ENCODE measurements at places on chromosomes 3 and 15.
A peak's percentile ranks its signal among the peaks of the same experiment; 100 is the strongest.

DNA sequence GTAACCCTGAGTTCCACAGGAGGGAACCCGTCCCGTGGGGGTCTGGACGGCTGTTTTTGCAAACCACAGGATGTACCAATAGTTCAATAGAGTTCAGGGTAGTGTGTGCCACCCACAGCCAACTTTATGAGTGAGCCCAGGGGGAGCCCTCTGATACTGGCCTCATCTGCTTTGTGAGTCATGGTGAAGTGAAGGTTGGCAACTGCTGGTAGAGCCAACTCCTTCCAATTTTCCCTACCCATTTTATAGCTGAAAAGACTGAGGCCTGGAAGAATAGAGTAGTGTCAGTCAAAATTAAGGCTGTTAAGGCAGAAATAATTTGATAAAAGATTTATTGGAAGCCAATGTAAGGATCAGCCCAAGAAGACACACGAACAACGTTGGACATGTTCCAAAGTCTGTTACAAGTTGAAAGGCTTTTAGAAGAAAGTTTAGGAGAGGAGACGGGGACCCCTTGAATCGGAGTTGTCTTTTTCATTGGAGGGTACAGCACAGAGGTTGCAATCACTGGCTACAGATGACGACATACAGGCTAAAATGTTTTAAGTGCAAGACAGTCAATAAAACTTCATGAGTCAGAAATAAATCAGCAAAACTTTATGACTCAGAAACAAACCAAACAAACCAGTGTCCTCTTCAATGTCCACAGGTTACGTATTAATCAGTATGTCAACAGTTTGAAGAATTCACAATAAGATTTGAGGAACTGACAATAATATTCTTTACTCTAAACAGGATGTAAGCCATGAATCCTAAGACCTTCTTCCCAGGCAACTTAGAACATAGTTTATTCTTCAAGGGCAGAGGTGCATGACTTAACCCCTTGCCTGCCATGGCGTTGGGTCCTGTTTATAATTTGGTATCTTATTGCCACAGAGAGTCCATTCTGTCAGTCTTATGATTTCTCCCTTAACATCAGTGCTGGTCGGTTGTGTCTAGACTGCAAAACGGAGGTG lies 62.9 kb upstream of the NR2E3 start:
- DNase-seq, result no peak

DNA sequence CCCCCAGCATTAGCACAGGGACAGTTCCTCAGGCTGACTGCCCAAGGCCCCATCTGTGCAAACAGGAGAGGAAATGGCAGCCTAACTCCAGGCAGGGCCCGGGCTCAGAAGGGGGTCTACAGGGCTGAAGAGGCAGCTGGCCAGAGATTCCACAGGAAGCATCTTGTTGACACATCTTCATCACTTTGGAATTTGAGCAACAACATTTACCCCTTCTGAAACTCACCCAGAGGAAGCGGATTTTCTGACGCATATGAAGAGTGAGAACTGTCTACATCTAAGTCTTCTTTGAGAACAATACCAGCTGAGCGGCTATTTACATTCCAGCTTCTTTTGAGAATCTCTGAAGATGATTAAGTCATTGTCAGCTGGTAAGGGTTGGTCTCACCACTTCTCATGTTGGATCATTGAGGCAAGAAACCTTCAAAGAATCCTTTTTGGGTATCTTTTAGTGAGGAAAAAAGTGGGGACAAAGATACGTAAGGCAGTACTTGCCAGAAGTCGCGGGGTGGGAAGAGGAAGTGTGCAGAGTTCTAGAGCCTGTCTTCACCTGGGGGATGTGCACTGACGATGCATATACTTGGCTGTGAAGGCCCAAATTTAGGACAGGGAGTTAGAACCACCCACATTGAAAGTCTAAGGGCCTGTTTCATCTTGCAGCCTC lies 25.4 kb upstream of the SRP14 start:
- DNase-seq, result no peak

DNA sequence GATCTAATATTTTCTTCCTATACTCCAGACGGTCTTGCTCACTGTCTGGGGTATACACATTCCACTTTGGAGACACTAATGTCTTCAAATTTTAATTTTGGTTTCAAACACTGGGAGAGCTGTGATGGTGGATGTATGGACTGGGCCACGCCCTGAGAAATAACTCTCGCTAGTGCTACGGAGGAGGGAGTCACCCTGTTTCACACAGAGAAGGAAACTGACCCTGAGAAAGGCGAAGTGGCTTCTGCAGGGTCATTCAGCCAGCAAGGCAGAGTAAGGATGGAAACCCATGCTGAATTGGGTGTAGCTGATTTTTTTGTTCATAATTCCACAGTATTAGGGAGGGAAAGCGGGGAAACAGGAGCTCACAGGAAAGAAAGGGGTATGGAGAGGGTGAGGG lies 8.6 kb upstream of the SKIC8 start:
- no peak for DNase-seq

DNA sequence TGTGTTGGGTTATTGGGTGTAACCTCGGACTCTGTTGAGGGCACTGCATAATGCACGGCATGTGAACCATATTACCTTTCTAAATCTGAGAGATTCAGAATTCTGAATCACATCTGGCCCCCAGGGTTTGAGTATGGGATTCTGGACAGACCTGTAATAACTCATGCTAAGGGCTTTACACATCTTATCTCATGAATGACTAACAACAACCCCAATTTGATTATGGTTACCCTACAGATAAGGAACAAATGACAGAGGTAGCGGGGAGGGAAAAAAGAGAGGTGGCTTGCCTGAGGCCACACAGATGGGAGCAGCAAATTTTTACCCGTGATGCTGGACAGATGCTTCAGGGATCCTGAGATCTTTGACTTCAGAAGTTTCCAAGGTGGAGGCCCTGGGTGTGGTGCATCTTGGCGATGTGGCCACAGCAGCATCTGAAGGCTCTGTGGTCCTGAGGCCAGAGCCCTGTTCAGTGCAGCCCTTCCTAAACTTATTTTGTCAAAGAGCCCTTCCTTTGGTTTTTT lies 43.8 kb downstream of the POMGNT2 start:
- DNase-seq, result no peak

DNA sequence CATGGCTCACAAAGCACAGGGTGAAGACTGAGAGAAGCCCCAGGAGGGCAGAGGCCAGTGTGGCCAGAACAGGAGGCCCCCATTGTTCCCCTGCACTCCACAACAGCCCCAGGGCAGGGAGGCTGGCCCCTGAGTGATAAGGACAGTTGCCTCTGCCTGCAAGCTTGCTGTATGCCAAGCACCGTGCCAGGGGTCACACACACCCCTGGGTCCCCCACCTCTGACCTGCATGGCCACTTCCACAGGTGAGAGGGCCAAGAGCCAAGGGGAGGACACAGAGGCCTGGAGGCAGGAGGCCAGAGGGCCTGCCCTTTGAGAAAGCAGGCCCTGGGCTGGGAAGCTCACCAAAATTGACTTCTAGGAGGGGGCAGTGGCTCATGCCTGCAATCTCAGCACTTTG lies 23.7 kb downstream of the ATRIP start:
- no peak for DNase-seq

DNA sequence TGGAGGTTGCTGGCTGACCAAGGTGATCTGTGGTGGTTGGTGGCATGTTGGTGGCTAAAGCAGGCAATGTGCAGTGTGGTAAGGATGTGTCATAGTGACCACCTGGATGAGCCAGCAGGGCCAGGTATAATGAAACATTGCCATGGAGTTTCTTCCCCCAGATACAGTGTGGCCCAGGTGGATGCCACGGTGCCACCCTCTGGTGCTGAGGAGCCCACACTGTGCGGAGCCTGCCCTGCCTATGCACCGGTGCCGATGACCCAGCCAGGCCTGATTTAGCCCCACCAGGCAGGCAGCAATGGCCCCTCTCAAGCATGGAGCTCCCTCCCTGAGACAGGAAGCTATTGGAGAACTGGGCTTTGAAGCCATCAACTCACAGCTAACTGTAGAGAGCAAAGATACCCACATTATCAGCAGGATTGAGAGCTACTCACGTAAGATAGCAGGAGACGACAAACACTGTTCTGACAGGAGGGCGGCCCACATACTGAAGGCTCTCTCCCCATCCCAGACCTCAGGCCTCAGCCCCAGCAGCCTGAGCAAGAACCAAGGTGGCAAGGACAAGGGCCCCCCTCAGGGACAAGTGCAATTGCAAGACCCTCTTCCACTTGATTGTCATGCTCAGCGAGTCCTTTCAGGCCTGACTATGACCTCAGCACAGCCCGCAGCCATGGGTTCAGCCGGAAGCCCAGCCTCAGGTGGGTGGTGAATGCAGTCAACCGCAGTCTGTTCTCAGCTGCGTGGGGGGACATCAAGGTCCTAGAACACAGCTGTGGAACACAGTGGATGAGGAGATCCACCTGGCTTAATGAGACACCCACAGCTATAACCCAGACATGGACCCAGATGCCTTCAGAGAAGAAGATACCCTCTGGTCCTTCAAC lies 82.8 kb upstream of the CDV3 start:
- DNase-seq, result no peak

GRCh38 chr3:42827654-42828053 lies 18.4 kb downstream of the ACKR2 start:
- no peak for DNase-seq

DNA sequence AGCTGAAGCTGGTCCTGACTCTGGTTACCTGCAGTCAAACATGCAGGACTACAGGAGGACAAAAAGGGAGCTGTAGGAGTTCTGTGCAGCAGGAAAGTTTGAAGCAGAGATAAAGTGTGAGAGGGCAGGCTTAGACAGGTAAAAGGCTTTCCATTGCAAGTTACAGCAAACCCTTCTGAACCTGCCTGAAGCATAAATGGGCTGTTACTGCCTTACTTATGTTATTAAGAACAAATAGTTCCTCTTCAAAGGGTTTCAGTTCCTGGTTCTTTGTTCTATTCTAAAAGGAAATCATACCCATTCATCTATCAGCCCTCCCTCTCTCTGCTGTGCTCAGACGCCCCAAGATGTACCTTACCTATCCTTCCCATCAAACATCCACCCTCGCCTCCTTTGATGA lies 52.4 kb upstream of the CACNA2D3 start:
- DNase-seq, result no peak

- no peak for DNase-seq
These were observed 416.6 kb upstream of the TBL1XR1 start for GRCh38 chr3:177613901-177614300.

DNA sequence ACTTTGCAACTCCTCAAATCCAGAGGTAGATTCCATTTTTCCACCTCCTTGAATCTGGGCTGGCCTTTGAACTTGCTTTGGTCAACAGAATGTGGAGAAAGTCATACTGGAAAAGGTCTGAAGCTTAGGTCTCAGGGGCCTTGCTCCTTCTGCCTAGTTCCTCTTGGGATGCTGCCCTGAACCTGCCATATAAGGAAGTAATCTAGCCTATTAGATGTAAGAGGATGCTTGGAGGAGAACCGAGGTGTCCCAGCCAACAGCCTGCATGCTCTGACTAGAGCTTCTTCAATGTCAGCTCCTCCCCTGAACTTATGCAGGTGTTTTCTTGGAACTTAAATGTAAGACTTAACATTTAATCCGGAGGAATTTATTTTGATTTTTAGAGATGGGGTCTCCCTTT lies 2.0 kb upstream of the TMED3 start:
- no peak for DNase-seq

DNA sequence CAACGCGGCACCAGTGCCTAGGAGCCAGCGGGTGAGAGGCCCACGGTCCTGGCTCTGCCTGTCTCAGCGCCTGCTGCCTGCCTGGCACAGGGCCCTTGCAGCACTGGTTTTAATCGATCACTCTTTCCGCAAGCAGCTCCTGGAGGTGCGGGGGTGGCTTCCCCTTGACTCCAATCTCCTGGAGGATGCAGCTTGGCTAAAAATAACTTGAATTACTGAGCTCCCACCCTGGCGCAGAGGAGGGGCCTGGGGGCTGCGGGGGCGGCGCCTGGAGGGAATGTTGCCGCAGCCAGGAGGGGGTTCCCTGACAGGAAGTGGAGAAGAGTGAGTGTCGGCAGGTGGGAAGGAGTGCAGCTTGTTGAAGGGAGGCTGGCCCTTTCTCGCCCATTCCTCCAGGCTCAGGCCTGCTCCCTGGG lies 9.9 kb upstream of the RPL29 start:
- DNase-seq, result peak; percentile 57

GRCh38 chr3:57041674-57042073 lies 18.8 kb upstream of the SPATA12 start:
- DNase-seq, result no peak

- no peak for DNase-seq
These were observed 68.9 kb downstream of the SMAD3 start for GRCh38 chr15:67134067-67134838.

DNA sequence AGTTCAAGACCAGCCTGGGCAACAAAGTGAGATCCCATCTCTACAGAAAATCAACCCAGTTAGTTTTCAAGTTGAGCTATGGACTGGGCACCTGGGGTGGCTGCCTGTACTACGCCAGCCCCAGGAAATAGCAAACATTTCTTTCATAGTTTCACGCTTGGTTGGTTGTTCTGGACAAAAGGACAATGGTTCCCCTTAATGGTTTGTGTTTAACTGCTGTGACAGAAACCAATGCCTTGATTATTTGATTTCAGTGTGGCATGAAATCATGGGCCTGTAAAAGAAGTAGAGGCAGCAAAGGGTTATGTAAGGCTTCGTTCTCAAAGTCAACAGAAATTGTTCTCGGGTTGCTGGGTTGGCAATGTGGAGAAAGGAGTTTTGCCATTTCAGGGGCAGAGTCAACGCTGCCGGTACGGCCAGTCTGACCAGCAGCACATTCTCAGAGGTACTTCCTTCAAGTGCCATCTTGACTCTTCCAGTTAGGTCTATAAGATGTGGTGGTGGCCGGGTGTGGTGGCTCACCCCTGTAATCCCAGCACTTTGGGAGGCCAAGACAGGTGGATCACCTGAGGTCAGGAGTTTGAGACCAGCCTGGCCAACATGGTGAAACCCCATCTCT lies 12.7 kb downstream of the LCMT2 start:
- no peak for DNase-seq

DNA sequence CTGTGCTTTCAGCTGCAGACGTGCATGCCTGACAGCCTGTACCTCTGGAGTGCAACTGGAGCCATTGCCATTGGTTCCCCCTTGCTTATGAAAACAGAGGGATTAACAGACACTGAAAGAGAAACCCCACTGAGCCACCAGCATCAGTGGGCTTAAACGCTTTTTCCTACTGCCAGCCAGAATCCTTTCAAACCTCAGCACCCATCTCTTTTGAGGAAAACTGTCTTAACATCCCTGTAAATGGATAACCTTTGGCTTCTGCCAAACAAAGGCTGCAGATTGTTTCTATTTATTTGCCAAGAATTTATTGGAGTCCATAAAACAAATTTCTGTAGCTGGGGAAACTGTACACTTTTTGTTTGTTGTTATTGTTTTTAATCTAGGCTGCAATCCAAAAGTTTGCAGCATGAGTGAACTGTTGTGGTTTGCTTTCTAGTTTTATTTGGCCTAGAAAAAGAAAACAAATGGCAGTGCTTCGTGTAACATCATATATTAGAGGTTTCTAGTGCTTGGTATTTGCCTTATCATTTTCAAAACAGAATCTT lies 369.2 kb upstream of the IL12A start:
- peak; percentile 68 for DNase-seq

DNA sequence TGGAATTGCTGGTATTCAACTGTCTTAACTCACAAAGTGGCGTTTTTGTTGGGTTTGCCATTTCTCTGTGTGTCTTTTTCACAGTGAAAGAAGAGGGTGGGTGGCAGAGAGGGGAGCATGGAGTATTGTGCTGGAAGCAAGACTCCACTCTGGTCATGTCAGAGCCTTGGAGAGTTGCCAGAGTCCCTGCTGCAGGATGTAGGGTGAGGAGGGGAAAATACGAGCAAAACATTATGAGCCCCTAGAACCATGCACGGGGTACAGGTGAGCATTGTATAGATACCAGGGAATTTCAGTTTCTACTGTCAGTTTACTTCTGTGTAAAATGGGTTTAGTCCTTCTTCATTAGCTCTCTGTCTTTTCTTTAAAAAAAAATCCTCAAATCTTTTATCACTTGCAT lies 249.9 kb downstream of the CACNA2D3 start:
- DNase-seq, result no peak
